ENCODE measurements at places on chromosomes 13 and 19.

DNA sequence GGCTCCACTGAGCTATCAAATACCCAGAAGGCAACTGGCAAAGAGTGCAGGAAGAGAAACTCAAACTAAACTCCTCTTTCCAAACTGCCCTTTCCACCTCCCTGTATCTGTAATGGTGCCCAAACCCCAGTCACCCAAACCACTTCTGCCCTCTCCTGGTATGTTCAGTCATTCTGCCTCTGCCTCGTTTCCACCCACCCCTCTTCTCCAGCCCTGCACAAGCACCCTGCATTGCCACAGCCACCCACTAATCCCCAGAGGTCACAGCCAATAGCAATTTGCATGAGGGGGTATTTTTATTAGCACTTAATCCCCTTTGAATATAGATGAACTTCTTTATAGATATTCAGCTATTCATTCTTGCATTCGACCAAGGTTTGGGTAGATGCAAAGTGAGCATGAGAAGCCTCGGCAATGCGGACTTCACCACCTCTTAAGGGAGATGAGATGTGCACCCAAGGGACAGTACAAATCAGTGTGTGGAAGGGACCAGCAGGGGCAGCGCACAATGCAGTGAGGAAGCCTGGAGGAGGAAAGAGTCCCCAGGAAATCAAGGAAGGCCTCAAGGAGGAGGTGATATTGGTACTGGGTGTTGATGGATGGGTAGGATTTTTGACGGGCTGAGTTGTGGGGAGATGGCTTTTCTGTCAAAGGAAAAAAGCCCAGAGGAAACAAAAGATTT, 12.4 kb downstream of the TMEM272 start:
- DNase-seq, result peak; percentile 56

GRCh38 chr13:67226696-67227095, 3.4 kb downstream of the PCDH9 start:
- DNase-seq, result no peak

DNA sequence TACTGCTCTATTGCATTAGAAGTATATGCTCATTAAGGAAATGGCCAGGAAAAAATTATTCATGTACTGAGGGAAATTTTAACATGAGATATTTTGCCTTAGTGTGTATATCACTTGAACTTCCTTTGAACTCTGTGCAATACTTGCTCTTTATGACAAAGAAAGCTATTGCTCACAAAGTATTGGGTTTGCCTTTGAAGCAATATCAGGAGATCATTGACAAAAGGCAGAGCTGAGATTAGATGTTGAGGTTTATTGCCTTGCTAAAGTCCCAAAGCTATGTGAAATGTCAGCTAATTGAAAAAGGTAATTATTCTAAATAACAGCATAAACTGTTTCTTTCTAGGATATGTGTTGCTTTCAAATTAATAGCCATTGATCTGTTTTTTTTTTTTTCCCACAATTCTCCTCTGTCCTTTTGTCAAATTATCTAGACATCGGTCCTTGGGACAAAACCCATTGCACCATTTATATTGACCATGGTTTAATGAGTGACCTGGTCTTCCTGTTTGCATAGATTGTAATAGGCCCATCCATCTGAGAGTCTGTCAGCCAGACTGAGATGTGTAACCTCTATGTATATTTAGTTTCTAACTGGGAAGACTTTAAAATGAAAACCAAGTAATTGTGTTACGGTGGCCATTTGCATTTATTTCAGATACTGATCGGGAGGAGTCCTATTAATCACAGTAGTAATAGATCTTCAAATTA, 752.7 kb upstream of the GPC6 start:
- no peak for DNase-seq

GRCh38 chr19:45271098-45271734, 20.1 kb downstream of the MARK4 start:
- DNase-seq, result no peak

DNA sequence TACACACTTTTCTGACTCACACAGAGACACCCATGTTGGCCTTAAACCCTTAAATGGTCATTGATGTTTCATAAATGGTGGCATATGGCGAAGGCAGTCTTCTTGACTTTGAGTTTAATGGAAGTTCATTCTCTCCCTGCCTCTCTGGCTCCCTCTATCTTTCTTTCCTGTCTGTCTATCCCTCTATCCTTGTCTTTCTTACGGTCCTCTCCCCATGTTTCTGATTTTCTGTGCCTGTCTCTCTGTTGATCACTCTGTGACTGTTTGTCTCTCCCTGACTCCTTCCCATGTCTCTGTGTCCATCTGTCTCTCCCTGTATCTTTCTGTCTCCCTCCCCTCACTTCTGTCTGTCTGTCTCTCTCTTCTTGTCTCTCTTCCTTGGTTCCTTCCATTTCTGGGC, 43.2 kb upstream of the SHKBP1 start:
- no peak for DNase-seq

DNA sequence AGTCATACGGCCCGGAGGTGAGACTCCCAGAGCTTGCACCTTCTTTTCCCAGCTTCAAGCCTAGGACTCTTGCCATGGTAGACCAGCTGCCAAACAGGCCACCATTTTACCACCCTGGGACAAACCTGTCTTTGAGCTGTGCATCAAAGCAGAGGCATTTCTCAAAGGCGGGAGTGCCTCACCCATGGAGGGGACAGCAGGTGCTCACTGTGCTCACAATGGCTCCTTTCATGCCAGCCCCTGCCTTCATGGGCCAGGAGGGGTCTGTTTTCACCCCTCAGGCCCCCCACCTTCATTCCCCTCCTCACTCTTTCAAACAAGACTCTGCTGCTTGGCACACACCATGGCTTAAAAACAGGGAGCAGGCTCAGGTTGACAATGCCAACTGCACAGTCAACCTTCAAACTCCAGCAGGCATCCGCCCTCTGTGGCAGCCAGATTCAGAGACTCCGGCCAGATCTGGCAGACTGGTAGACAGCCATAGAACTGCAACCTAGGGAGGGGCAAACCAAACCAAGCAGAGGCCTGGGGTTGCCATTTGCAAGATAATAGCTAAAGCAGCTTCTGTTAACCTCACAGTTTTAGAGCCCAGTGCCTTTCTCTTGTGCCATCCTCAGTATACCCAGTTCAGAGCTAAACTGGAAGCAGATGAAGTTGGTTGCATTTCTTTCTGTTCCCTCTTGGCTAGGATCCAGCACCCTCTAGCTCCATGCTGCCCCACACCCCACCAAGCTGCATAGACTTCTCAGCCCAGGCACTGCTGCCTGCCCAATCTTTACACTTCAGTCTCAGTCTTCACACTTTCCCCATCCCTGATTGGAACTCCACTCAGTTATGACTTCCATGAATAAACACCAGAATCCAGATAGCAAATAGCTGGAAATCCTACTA, 93.9 kb upstream of the SPATA13 start:
- DNase-seq, result no peak

- DNase-seq, result no peak
These were observed 83.3 kb downstream of the ERCC5 start for GRCh38 chr13:102928941-102929675.

- no peak for DNase-seq
These were observed 816 bp downstream of the RPS28 start for GRCh38 chr19:8321986-8322637.

DNA sequence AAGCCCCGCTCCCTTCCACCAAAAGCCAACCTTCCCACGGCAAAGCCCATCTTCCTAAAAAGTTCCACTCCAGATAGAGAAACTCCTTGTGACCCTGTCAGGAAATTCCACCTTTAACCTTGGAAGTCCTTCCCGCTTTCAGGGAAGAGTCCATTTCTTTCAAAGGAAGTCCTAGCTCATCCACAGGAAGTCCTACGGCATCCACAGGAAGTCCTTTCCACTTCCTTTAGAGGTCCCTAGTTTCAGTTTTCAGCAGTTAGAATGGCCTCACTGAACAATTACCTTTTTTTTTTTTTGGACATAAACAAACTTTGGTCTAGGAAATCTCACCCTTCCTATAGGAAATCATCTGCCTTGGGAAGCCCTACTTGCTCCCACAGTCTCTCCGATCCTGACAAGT, 31.7 kb downstream of the TRPM4 start:
- DNase-seq, result no peak

DNA sequence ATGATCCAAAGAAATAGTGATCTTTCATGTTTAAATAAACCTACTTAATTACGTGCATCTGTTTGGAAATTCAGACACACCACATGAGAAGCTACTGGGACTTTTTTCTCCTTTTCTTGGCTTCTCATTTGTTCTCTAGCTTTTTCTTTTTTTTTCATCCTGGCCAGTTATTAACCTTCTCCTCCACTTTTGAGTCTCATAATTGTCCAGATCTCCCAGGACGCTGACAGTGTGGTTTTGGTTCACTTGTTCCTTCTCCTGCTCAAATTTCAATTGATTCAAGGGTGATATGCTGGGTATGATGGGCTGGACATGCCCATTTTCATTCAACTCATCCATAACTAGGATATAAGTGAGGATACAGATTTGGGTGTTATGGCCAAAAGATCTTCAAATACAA, 152.3 kb downstream of the TM9SF2 start:
- no peak for DNase-seq

DNA sequence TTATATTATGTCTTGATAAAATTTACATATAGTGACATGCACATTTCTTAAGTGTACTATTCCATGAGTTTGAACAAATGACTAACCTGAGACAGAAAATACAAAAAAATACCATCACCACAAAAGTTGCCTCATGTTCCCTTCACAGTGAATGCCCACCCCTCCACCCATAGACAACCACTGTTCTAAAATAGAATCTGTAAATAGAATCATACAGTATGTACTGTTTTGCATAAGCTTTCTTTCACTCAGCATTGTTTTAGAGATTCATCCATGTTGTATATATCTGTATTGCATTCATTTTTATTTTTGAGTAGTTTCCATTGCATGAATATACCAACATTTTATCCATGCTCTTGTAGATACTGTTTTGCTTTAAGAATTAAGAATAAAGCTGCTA, 23.3 kb upstream of the RBM26 start:
- DNase-seq, result no peak

GRCh38 chr13:104900191-104900817, 1635.2 kb downstream of the EFNB2 start:
- DNase-seq, result no peak

DNA sequence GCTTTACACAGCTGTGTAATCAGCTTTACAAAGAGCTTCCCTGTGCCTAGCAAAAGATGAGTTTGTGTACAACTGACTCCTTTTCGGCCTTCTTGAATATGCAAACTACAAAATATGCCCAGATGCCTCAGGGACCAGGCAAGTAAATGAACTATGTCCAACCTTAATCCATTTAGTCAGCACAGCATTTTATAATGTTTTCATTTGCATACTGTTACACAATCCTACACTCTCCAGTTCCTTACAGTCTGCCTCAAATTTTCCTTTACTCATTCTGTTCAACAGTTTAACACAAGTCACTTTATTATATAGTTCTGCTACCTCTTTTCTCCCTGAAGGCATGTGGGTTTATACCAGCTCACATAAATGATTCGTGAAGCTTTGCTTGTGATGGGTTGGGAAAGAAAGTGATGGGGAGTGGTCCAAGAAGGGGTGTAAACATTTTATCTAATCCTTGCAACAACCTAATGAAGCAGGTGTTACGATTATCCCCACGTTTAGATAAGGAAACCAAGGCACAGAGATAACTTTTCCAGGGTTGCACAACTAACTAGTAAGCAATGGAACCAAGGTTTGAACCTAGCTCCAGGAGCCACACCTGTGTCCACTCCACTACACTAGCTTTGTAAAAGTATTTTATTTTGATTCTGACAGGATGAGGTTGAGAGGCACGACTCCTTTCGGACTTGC, 3.3 kb upstream of the USP12 start:
- DNase-seq, result no peak

- no peak for DNase-seq
These were observed 40.4 kb downstream of the ZNF146 start for GRCh38 chr19:36255316-36255715.

GRCh38 chr13:27449081-27449603, 1.2 kb downstream of the MTIF3 start:
- no peak for DNase-seq

- peak; percentile 47 for DNase-seq
These were observed 9.9 kb upstream of the FPR3 start for GRCh38 chr19:51784922-51785690.

GRCh38 chr19:13404236-13404635, 102.0 kb downstream of the CACNA1A start:
- DNase-seq, result no peak

DNA sequence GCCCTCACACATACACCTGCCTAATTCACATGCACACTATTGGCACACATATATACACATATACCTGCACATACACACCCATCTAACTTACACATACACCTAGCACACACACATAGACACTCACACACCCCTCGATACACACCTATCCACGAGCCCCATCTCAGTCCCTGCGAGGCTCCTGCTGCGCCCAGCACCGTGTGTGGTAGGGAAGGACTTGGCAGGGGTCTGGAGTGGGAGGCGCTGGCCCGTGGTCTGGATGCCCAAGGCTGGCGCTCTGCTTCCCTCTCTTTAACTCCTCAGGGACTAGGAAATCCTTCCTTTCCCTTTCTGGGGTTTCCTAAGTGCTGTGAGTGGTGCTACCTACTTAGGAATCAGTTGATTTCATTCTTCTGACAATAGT, 202.7 kb downstream of the UQCRFS1 start:
- DNase-seq, result no peak

DNA sequence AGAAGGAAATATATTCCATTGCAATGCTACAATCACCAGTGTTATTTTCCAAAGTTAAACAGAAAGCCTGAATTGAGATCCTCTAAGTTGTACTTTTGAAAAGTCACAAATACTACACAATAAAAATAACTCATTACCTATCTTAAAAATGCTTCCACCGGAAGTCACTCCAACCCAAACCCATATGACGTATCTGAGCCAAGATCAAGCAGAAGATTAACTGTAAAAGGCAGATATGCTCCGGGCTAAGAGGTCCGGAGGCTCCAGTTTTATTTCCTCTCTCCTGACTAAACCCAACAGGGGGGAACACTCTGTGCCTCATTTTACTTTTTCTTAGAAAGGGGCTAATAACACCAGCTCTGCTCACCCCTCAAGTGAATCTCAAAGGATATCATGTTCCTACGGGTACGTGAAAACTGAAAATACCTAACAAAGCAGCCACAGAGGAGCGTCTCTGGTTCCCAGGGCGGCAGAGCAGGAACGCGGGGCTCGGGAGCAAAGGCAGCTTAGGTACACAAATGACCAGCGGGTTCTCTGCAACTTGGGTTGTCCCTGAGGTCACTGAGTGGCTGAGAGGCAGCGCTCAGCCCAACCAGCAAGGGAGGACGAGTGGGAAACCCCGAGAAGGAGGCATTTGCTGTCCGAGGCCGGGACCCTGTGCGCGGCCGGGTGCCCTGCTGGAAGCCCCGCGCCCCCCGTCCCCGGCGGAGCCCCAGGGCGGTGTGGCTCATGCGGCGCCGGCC, 750 bp downstream of the RAB20 start:
- DNase-seq, result no peak

DNA sequence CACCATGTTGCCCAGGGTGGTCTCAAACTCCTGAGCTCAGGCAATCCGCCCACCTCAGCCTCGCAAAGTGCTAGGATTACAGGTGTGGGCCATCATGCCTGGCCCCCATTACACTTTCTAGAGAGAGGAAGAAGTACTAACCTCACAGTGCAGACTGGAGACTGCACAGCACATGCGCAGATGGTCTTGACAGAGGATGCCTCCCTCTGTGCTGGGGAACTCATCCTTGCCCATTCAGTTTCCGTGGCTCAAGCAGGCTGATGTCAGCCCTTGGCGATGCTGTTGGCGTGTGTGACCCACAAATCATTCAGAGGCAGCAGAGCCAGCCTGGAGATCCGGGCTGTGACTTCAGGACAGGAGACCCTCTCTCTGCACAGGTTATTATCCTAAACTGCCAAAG, 14.6 kb upstream of the FFAR2 start:
- DNase-seq, result no peak
